Renal pelvis (tissue), 12 donors: ENCODE measurements at places on chromosomes 7 and 10. TPM values are rescaled to one million over a fixed set of nuclear protein-coding genes. Genes with fewer than 3 reads are reported as not detected.
A peak's percentile ranks its signal among the peaks of the same experiment; 100 is the strongest.

Gene CUTC
- polyA plus RNA-seq: 23.6 TPM

Gene HACD1
- polyA plus RNA-seq: 15.9 TPM

Gene SPOCK2
- 163 TPM for polyA plus RNA-seq

DNA sequence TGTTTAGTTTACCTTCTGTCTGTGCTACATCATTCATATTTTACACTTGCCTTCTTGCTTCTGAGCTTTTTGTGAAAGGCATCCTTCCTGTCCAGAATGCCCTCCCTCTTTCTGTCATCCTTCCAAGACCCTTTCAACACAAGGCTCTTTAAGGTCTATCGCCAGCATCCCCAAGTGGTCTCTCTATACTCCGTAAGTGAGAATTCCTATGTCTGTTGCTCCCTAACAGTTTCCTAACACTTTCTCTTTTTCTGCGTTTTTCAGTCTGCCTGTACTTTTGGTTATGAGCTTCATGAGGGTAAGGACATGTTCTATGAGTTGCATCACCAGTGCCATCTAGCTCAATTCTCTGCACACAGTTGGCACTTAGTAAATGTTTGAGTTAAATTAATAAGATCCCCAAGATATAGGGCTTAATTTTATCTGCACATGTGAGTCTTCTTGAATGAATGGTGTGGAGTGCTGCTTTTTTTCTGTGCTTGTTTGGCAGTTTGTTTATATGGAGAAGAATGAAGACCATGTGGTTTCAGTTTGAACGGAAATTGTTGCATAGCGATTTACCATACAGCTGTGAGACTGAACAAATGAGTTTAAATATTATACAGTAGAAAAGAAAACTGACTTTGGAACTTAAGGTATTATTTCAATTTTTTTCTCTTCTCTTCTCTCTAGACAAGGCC lies 29.4 kb downstream of the RABGEF1 start:
- no peak for DNase-seq

DNA sequence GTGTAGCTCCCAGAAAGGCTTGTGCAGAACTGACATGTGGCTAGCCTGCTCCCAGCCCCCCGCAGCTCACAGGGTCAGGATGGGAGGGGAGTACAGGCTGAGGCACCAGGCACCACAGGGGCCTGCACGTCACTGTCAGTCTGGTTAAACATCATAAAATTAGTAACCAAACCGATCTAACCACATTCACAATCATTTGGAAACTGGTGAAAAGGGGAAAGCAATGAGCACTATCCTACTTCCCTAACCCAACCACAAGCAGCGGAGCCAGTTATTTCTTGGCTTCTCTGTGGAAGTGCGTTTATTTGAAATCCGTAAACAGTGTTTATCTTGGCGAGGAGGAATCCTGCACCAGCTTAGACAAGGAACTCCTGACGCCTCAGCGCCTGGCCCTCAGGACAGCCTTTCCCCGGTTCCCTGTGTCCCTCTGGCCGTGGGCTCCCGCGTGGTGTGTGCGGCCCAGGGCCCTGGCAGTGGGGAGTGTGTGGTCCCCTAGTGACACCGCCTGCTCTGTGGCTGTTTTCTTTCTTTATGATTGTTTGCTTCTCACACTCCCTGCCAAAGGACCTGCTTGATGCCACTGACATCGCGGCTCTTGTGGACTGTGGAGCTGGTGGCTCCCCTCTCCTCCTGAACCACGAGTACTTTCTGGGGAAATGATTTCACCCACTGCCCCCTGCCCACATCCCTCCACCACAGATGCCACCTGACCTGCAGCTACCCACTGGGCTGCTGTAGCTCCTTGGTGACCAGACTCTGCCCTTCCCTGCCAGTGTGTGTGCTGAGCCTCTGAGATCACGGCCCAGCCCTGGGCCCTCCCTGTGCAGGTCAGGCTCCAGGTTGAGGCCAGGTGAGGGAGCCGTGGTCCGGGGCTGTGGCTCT lies 38.0 kb downstream of the INPP5A start:
- DNase-seq: peak; percentile 60

- peak; percentile 60 for DNase-seq
Measured at GRCh38 chr7:33072471-33072870, 9.9 kb upstream of the NT5C3A start.

- no peak for DNase-seq
Measured at GRCh38 chr7:40474790-40475680, 340.2 kb downstream of the SUGCT start.

GRCh38 chr10:69733791-69734261 lies 67.9 kb upstream of the COL13A1 start:
- DNase-seq: no peak

DNA sequence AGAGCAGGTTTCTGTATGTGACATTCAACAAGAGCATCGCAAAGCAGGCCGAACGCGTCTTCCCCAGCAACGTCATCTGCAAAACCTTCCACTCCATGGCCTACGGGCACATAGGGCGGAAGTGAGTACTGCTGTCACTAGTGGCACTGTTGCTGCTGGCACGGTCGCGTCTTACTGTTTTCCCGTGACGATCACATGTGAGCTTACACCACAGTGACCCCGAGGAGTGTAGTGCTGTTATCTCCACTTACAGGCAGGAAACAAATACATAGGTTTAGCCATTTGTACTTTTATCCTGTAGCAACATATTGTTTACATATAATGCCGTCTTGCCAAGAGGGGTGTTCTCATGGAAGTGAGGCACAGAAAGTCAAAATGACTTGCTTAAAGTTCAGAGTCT lies 25.4 kb downstream of the FBH1 start:
- no peak for DNase-seq
